Activated CD4-positive, alpha-beta memory T cell treated with anti-CD3 and anti-CD28 coated beads, Interleukin-2, amount 10 ng/mL, durations not matched to agents 7 days and 5 days (primary cell): ENCODE measurements at places on chromosomes 7 and 10. TPM values are rescaled to one million over a fixed set of nuclear protein-coding genes. Genes with fewer than 3 reads are reported as not detected.

Gene TLX1
- not detected for total RNA-seq

DNA sequence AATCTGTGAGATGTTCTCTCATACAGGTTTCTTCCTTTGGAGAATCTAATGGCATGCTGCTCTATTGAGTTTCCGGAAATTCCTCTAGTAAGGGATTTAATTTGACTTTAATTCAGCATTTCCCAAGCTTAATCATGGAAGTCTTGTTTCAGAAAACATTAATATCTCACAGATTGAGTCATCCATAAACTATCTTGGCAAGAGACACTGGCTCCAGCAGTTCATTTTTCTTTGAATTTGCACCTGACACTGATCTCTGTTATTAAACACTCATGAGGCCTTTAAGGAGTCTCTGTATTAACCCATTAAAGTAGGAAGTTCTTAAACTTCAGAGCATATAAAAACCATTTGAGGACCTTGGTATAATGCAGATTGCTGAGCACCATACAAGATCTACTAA is 3.6 kb upstream of the ITGB8 start:
- H3K27ac ChIP-seq = no peak overlapping the region
- DNase-seq = no peak
- H3K27me3 ChIP-seq = peaks cover 35% of the 10 kb centered on the region
- no peak overlapping the region for H3K4me3 ChIP-seq

DNA sequence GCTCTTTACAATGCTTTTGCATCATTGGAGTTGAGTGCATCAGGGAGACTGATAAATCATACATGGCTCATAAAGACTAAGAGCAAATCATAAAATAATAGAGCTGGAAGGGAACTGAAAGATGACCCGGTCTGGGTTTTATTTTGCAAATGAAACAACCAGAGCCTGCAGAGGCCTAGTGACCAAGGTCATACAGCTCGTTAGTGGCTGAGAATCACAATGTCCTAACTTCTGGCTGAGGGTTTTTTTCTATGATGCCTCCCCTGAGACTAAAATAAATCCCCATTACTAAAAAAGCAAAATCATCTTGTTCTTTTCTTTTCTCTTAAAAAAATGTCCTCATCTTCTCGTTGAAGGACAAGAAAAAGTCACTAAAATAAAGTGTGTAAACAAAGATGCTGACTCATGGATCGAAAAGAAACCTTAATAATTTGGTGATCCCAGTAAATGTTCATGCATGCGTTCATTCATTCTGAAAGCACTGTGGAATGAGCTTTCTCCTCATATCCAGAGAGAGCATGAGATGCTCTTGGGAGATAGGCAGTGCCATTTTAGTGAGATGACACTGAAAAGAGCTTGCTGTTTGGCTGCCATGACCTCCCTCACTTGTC is 107.8 kb upstream of the PHYHIPL start:
- no peak overlapping the region for H3K27ac ChIP-seq
- no peaks in the 10 kb centered on the region for H3K27me3 ChIP-seq
- DNase-seq = no peak

GRCh38 chr7:2452074-2452507 is 24.1 kb downstream of the GRIFIN start:
- no peak for DNase-seq
- no peaks in the 10 kb centered on the region for H3K36me3 ChIP-seq
- peaks cover 5% of the 10 kb centered on the region for H3K27me3 ChIP-seq
- H3K4me1 ChIP-seq = peaks cover 11% of the 10 kb centered on the region

- no peak for DNase-seq
- H3K4me1 ChIP-seq = peaks cover 42% of the 10 kb centered on the region
- peaks cover 12% of the 10 kb centered on the region for H3K36me3 ChIP-seq
- H3K4me3 ChIP-seq = no peak overlapping the region
- peaks cover 6% of the 10 kb centered on the region for H3K27me3 ChIP-seq
Measured at GRCh38 chr10:119461923-119462322, 80.6 kb downstream of the RGS10 start.

- DNase-seq = no peak
- H3K36me3 ChIP-seq = peaks cover 89% of the 10 kb centered on the region
- H3K4me3 ChIP-seq = no peak overlapping the region
- peak overlapping the region; percentile 8 for H3K27ac ChIP-seq
- peaks cover 37% of the 10 kb centered on the region for H3K4me1 ChIP-seq
Measured at GRCh38 chr7:30613366-30614325, 19.0 kb downstream of the GARS1 start.

- peak; percentile 53 for DNase-seq
- H3K27me3 ChIP-seq = peaks cover 2% of the 10 kb centered on the region
- H3K4me3 ChIP-seq = no peak overlapping the region
- H3K36me3 ChIP-seq = no peaks in the 10 kb centered on the region
- H3K4me1 ChIP-seq = peaks cover 5% of the 10 kb centered on the region
Measured at GRCh38 chr10:49254556-49255318, 44.2 kb upstream of the C10orf71 start.
